Aorta (tissue), 5 donors: ENCODE measurements at places on chromosomes 12 and 14. TPM values are rescaled to one million over a fixed set of nuclear protein-coding genes. Genes with fewer than 3 reads are reported as not detected.
A peak's percentile ranks its signal among the peaks of the same experiment; 100 is the strongest.

HPD gene
- 3.1 TPM for total RNA-seq

DNA sequence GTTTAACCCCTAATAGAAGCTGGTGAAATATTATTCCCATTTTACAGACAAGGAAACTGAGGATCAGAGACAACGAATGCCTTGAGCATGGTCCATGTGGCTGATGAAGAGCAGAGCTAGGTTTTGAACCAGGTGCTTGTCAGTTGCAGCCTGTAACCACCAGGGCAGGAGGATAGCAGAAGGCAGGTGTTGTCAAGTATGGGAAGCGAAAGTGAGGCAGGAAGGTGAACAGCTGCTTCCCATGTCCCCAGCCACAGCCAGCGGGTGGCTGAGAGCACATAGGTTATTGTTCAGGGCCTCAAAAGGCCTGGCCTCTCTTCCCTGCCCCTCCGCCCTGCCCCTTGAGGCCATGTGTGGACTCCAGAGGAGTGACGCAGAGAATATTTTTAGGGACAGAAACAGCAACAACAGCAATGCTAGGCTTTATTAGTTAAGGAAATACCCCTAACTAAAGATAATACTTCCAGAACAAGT, 39.6 kb downstream of the IQSEC3 start:
- no peak overlapping the region for H3K27ac ChIP-seq
- H3K4me1 ChIP-seq, result no peaks in the 10 kb centered on the region
- no peak for DNase-seq

DNA sequence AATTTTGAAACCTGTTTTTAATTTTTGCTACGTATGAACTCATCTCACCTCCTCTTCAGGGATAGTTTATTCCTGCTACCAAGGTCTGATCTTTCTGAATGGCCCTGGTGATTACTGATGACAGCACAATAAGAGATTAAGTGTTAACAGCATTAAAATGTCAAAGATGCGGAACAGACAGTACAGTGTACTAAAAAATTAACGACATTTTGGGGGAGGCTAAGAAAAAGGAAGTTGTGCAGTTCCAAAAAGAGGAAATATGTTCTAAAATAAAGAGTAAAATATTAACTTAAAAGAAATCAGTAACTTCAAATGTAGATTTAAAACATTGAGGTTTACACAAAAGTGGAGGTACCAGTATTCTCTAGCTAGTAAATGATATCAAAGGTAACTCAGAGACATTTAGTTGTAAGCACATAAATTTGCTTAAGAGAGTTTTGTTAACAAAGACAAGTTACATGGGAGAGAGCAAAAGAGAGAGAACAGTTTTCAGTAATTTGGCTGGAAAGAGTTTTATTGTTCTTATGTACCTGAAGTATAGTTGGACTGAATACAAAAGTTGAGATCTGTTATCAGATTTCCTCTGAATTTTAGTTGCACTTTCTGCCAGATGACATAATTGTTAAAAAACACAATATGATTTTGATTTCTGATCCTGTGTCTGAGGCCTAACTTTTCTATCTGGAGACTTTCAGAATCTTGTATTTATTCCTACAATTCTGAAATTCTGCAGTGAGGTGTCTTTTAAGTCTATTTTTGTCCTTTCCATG, 4.2 kb upstream of the CLECL1 start:
- no peak overlapping the region for H3K27ac ChIP-seq
- H3K36me3 ChIP-seq, result no peaks in the 10 kb centered on the region
- no peaks in the 10 kb centered on the region for H3K4me1 ChIP-seq
- no peak overlapping the region for H3K4me3 ChIP-seq
- DNase-seq, result no peak

- no peaks in the 10 kb centered on the region for H3K4me1 ChIP-seq
- no peak overlapping the region for H3K27ac ChIP-seq
- H3K4me3 ChIP-seq, result no peak overlapping the region
- no peaks in the 10 kb centered on the region for H3K27me3 ChIP-seq
- DNase-seq, result no peak
- H3K36me3 ChIP-seq, result no peaks in the 10 kb centered on the region
Measured at GRCh38 chr14:34920339-34920738, 45.2 kb upstream of the BAZ1A start.

DNA sequence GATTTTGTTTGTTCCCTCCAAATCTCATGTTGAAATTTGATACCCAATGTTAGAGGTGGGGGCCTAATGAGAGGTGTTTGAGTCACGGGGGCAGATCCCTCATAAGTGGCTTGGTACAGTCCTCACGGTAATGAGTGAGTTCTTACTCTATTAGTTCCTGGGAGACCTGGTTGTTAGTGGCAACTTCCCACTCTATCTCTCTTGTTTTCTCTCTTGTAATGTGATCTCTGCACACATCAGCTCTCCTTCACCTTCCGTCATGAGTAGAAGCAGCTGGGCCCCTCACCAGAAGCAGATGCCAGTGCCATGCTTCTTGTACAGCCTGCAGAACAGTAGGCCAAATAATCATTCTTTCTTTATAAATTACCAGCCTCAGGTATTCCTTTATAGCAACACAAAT, 29.6 kb upstream of the KCNK10 start:
- no peaks in the 10 kb centered on the region for H3K4me1 ChIP-seq
- H3K4me3 ChIP-seq, result no peak overlapping the region
- H3K36me3 ChIP-seq, result no peaks in the 10 kb centered on the region
- no peak overlapping the region for H3K27ac ChIP-seq

GRCh38 chr12:120225200-120225558, 24.3 kb upstream of the RPLP0 start:
- H3K4me3 ChIP-seq, result no peak overlapping the region
- no peak for DNase-seq
- H3K4me1 ChIP-seq, result no peaks in the 10 kb centered on the region
- peaks cover 11% of the 10 kb centered on the region for H3K36me3 ChIP-seq
- no peak overlapping the region for H3K27ac ChIP-seq

GRCh38 chr14:66426451-66426850, 59.7 kb upstream of the CCDC196 start:
- DNase-seq, result no peak
- H3K36me3 ChIP-seq, result no peaks in the 10 kb centered on the region
- no peaks in the 10 kb centered on the region for H3K4me1 ChIP-seq

DNA sequence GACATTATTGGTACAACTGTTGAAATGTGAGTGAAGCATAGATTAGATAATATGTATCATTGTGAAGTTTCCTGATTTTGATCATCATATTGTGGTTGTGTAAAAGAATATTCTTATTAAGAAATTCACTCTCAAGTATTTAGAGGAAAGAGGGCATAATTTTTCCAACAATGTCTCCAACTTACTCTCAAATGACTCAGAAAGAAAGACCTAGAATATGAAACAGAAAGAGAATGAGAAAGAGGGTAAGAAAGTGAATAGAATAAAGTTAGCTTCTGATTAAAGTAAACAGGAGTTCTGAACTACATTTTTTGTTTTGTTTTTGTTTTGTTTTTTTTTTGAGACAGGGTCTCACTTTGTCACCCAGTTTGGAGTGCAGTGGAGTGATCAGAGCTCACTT, 123.0 kb downstream of the CPNE8 start:
- no peak overlapping the region for H3K4me3 ChIP-seq
- DNase-seq, result no peak
- H3K27me3 ChIP-seq, result no peaks in the 10 kb centered on the region
- H3K4me1 ChIP-seq, result no peaks in the 10 kb centered on the region

ANO2 gene
- 30.8 TPM for total RNA-seq

GRCh38 chr12:57151741-57152630, 4.6 kb upstream of the LRP1-AS start:
- peak overlapping the region; percentile 54 for H3K27ac ChIP-seq
- no peak for DNase-seq
- no peaks in the 10 kb centered on the region for H3K4me1 ChIP-seq
- H3K27me3 ChIP-seq, result no peaks in the 10 kb centered on the region

DNA sequence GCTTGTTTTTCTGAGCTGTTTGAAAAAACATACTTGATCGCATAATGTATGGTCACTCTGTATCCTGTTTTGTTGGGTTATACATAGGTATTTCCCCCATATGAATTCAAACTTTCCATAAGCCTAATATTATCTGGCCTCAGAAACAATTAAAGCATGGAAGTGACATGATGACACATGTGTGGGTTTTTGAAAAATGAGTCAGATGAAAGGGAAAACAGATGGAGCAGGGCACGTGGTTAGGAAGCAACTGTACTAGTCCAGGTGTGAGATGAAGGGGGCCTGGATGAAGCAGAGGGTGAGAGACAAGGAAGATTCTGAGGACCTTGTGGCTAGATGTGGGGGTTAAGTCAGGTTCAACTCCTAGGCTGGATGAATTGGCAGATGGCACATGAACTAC, 92.7 kb upstream of the DNM1L start:
- H3K27me3 ChIP-seq, result no peaks in the 10 kb centered on the region
- H3K4me3 ChIP-seq, result no peak overlapping the region
- H3K4me1 ChIP-seq, result no peaks in the 10 kb centered on the region
- no peak for DNase-seq
